ENCODE measurements at places on chromosomes 4 and X.

DNA sequence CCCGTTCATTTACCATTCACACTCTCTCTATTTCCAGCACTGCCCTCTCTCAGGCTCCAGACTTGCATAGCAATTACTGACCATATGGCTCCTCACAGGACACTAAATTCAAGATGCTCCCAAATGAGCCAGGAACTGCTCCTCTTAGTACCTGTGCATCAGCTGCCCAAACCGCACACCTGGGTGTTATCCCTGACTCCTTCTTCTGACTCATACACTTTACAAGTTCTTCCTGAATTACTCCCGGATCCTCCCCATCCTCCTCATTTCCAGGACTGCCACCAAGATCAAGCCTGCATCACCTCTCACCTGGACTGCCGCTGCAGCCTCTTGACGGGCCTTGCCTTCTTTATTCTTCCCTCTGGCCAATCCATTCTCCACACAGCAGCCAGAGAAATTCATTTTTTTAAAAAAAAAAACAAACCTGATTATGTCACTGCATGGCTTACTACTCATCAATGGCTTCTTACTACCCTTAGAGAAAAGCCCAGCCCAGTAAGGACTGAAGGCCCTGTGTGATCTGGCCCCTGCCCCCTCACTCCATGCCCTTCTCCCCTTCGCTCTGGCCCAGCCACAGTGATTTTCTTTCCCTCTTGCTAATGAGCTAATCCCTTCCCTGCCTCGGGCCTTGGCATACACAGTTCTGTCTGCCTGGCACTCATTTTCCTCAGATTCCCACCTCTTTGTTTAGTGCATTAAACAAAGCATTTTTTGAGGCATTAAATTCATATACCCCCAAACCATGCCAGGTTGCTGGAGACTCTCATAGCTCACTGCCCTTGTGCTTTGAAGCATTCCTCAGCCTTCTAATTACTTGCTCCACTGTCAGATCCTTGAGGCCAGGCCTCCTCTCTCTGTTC is 92.0 kb downstream of the PDGFRA start:
- DNase-seq, result no peak

- peak; percentile 6 for DNase-seq
Observed at GRCh38 chrX:106484233-106484632, 127.5 kb upstream of the RADX start.

DNA sequence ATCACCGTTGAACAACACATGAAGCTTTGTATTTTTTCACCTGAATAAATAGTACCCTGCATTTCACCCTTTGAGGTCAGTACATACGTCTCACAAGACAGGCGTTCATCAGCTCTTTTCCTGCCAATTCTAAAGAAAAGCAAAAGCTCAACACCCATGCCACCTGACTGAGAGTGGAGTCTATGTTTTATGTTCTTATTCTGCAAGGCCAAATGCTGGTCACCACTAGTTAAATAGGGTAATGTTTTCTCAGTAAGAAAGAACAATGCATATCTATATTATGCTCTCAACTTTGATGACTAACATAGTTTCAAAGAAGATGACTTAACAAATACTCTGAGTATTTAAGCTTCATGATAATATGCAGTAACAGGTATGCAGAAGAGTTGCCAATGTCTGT is 336.3 kb upstream of the BMP3 start:
- DNase-seq, result no peak

GRCh38 chr4:163137581-163137980 is 29.1 kb downstream of the NAF1 start:
- DNase-seq, result no peak

DNA sequence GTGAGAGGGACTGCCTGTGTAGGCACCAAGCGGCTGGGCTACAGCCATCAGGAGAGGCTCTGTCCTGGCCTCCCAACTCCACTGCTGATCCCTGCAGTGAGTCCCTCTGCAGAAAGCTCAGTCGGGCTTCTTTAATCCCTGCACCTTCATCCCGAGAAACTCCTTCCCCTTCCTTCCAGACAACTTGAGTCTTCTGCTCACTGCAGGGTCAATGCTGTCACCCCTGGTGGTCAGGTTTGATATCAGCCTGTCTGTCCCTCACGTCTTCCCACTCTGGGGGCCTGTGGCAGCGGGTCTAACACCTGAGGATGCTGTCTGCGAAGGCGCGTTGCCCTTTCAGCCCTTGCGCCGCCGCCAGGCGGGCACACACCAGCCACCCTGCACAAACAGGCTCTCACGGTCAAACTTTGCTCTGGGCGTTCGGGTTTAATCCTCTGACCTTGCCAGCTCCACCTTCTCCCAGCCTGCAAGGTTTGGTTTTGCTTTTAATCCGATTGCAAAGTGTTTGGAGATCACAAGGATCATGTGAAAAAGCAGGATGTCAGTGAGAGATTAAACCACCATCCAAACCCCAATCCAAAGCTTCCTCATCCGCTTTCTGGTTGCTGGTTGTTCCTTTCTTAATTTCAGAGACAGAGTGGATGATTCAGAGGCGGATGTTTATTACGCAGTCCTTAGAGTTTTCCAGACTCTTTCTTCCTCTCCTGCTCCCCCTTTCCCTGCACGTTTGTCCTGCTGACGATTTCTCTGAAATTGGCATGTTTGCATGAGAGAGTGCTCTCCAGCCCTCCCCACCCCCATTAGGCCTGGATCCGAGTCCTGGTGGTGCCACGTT is 74.8 kb upstream of the SLC34A2 start:
- no peak for DNase-seq

DNA sequence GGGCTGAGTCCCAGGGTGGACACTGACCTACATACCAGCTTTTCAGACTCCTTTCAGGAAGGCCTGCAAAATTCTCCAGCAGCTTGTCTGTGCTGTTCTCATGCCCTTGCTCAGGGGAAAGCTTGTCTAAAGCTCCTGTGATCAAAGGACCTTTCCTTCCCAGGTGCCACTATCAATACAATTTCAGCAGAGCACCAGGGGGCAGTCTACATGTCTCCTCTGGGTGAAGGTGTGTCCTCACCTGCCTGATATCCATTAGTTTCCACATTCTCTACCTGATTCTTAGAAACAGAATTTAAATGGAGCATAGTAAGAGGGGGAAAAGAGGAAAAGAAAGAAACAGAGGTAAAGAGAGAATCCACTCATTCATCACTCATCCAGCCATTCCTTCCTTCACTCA is 114.2 kb downstream of the PPARGC1A start:
- DNase-seq, result no peak

DNA sequence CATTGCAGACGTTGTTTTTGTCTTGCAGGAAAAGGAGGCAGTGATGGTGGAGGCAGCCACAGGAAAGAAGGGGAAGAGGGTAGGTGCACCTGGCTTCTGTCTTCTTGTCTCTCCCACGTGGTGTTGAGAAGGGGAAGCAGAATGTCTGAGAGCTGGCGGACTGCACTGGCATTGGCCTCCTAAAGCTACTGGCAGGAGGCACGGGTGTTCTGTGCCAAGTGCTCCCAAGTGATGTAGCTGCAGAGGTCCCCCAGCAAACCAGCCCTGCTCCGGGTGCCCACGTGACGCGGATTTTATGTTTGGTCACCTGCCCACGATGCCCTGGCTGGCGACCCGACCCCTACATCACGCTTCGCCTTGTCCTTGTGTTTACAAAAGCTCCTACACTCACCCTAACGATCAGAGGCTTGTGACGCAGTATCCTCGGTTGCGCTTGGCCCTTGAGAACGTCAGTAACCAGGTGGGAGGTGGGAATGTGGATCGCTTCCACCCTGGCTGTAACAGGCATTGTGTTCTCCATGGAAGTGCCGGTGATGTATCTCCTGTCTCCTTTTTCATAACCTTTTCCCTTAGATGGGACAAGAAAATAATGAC is 28.5 kb upstream of the XG start:
- no peak for DNase-seq

GRCh38 chr4:184702114-184702513 is 31.8 kb downstream of the CENPU start:
- DNase-seq, result no peak

GRCh38 chr4:40865696-40866095 is 115.9 kb downstream of the NSUN7 start:
- no peak for DNase-seq

DNA sequence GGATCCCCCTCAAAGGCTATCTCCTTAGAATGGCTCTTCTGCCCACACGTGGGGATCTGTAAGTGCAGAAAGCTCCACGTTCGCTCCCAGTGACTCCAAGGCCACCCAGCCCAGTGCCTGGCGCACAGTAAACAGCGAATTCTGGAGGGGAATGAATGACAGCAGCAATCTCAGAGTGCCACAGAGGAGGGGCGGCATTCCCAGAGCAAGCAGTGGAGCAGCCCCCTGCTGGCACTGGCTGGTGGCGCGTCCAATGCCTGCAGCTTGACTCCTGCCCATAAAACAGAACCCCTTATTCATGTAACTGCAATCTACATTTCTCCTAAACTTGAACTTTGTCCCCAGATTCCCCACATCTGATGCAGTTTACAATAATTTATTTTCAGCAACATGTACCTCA is 6.9 kb upstream of the HELT start:
- peak; percentile 32 for DNase-seq

DNA sequence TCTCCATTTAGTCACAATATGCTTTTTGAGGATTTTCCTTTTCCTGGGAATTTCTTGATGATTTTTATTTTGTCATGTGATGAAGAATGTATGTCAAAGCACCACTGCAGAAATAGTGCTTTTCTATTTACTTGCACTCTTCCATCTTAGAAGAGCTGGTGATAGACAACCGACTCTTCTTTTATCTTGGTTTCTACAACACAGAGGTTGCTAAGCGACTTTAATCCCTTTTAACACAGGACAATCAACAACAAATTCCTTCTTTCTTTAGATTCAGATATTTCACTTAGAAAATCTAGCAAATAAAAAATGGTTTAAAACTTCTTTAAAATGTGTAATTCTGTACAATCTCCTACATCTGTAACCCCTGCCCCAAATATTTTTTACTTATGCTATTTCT is 34.6 kb downstream of the TET2 start:
- DNase-seq, result no peak

- DNase-seq, result peak; percentile 38
Observed at GRCh38 chr4:128810331-128810870, 901 bp downstream of the JADE1 start.

DNA sequence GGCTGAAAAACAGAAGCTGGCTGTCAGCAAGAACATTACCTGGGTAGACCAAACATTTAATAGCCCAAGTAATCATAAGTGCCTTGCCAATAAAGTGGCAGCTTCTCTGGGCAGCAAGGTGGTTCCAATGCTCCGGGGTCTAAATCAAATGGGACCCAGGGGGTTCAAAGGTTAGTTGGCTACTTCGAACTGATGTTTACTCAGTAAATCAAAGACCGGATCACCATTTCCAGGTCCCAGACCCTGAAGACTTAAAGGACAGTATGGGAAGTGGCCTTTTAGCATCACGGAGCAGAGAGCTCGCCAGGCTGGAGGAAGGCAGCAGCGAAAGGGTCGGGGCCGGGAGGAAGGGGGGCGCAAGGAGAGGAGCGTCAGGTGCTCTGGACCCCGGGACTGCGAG is 1.0 kb downstream of the SH3KBP1 start:
- no peak for DNase-seq

DNA sequence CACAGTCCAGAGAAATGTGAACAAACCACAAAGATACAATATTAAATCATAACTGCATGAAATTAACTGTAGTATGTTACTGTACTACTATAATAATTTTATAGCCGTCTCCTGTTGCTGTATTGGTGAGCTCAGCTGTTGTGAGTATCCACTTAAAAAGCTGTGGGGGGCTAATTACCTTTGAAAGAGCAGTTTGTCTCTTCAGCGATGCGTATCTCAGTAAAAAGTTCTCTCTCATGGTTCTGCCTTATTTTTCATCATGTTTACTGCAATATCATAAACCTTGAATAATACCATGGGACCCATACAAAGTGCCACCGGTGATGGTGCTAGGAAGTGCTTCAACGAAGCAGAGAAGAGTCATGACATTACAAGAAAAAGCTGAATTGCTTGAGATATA is 8.4 kb upstream of the MSMO1 start:
- DNase-seq, result no peak

GRCh38 chr4:11475871-11476270 is 47.2 kb upstream of the HS3ST1 start:
- no peak for DNase-seq

GRCh38 chr4:3657902-3658529 is 108.2 kb upstream of the ADRA2C start:
- DNase-seq, result no peak

- DNase-seq, result no peak
Observed at GRCh38 chrX:39602195-39602594, 495.6 kb downstream of the BCOR start.

DNA sequence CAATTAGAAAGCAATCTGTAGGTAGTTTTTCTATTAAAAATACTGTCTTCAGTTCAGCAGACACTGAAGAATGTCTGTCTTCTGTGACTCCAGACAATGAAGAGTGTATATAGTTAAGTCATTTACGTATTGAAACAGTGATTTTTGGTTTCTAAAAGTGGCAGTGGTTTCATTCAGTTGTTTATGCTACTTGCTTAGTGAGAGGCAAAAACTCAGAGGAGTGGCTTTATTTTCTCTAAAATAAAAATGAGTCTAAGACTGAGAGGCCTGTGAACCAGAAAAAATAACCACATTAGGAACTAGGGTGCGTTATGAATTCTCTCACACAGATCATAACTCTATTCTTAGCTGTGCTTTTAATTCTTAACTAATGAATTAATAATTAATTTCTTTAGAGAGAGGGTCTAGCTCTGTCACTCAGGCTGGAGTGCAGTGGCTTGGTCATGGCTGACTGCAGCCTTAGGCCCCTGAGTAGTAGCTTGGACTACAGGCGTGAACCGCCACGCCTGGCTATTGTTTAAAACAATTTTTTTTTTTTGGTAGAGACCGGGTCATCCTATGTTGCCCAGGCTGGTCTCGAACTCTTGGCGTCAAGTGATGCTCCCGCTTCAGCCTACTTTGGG is 31.4 kb downstream of the FREM3 start:
- DNase-seq, result no peak

DNA sequence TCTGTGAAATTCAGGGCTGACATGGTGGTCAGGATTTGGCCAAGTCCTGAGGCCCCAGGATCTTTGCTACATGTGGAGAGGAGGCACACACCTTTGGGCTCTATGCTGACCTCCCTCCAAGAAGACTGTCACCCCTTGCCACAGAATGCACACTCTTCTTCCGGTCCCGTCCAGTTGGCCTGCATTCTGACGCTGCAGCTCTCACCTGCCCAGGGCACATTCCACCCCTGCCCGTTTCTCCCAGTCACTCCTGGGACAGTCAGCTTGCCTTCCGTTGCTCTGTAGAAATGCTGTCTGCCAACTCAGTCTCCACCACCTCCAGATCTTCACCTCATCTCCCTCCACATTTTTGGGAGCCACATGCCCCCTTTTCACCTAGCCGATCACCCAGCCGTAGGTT is 76.7 kb downstream of the SHROOM2 start:
- DNase-seq, result no peak

DNA sequence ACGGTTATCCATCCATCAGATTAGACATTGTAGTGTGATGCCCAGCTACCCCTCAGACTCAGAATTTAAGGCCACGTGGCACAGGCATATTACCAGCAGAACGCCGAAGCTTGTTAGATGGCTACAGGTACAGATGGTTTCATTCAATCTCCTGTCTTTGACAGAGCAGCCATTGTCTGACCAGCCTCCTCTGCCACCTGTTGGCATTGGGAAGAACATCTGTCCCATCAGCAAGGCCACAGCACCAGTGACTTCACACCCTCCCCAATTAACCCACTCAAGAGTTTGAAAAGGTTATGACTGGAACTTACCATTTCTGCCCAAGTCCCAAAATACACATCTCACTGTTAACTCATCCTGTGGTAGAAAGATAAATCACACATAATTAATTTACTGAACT is 22.0 kb upstream of the PHKA2 start:
- no peak for DNase-seq

Measured in CD4-positive, alpha-beta T cell treated with Interleukin-6 for 4 hours (primary cell).